ENCODE measurements at places on chromosomes 3 and 15. TPM values are rescaled to one million over a fixed set of nuclear protein-coding genes. Genes with fewer than 3 reads are reported as not detected.

- no peaks in the 10 kb centered on the region for H3K4me1 ChIP-seq
- no peaks in the 10 kb centered on the region for H3K36me3 ChIP-seq
- no peaks in the 10 kb centered on the region for H3K27me3 ChIP-seq
- DNase-seq, result no peak
- H3K4me3 ChIP-seq, result no peak overlapping the region
Observed at GRCh38 chr15:86610038-86610437, 530.4 kb downstream of the AGBL1 start.

The GOLGA8S gene
- total RNA-seq, result not detected

DNA sequence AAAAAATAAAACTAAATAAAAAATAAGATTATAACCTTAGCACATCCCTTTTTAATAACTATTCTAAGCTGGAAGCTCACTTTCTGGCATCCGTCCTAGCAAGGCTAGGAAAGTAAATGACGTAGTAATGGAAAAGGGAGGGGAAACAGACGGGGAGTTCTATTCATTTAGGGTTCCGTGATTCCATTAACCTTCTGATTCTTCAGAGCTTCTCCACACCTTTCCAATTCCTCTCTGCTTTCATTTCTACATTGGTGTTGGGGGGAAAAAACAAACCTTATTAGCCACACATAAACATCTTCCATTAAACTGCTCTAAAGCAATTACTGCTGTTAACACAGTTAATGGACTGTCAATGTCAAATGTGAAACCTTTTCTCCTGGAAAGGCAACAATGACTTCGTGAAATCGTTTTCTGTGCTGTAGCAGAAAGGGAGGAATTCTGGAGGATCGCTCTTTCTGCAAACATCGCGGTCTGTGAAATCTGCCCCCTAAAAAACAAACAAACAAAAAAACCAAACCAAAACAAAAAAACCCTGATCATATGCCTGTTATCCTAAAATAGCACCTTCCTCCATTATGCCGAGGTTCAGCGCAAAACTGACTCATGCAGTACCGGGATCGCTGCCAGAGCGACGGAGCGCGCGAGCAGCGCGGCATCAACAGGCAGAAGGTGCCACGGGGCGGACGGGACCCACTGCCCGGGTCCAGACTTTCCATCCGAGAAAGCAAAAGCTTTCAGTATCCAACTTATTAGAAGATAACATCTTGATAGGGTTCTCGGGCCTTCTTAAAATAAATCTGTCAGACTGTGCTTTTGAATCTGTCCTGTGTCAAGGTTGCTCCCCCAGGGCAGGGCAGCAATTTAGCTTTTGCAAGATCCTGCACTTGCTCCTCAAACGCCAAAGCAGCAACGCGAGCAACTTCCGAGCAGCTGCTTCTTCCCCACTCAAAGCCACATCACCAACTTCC lies 156.2 kb downstream of the FGF12 start:
- no peak overlapping the region for H3K27ac ChIP-seq
- no peak for DNase-seq
- no peaks in the 10 kb centered on the region for H3K36me3 ChIP-seq
- H3K4me1 ChIP-seq, result no peaks in the 10 kb centered on the region
- no peak overlapping the region for H3K4me3 ChIP-seq

The FAM81A gene
- 0.76 TPM for total RNA-seq

GRCh38 chr3:131535596-131535995 lies 32.8 kb upstream of the MRPL3 start:
- peak; percentile 41 for DNase-seq
- no peaks in the 10 kb centered on the region for H3K36me3 ChIP-seq
- no peak overlapping the region for H3K4me3 ChIP-seq
- H3K27me3 ChIP-seq, result 0 out of 2 replicates have a peak, but pooled peaks cover 3% of the 10 kb centered on the region

- H3K27me3 ChIP-seq, result no peaks in the 10 kb centered on the region
- no peak overlapping the region for H3K27ac ChIP-seq
- H3K4me3 ChIP-seq, result no peak overlapping the region
- H3K4me1 ChIP-seq, result peaks cover 15% of the 10 kb centered on the region
- no peak for DNase-seq
Observed at GRCh38 chr3:143333367-143333766, 213.8 kb downstream of the CHST2 start.

The CASR gene
- total RNA-seq, result not detected

DNA sequence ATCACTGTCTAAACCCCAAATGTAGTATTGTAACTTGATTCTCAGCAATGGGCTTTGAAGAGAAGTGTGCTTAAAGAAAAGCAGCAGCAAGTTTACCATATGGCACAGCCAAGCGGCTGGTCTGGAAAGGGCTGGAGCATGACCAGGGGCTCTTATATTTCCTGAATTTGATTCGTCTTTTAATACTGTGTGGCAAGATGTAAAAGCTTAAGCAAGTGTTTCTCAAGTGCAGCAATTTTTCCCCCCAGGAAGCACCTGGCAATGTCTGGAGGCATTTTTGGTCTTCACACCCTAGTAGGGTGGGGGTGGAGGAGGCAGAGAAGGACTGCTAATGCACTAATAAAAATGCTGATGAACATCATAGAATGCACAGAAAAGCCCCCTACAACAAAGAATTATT lies 397.9 kb downstream of the NTRK3 start:
- H3K4me3 ChIP-seq, result no peak overlapping the region
- H3K4me1 ChIP-seq, result no peaks in the 10 kb centered on the region
- H3K36me3 ChIP-seq, result no peaks in the 10 kb centered on the region
- no peak for DNase-seq

GRCh38 chr3:184361932-184362667 lies 590 bp downstream of the POLR2H start:
- peak overlapping the region; percentile 78 for H3K27ac ChIP-seq
- peak; percentile 87 for DNase-seq
- peak overlapping the region; percentile 74 for H3K4me3 ChIP-seq

DNA sequence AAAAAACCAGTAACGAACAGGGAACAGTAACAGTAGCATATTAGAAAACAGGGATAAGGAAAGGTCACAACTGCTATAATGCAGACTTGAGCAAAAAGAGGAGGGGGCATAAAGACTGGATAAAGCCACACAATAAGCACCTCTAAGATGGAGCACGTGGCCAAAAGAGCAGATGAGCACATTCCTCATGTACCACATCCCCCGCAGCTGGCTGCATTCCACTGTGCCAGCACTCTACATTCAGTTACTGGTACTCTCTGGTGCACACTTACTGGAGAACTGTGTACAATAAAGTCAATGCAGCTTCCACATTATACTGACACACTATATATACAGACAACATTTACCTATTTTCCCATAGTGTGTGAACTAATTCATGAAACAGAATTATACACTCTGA lies 64.7 kb downstream of the UBE3A start:
- no peak for DNase-seq
- no peaks in the 10 kb centered on the region for H3K27me3 ChIP-seq
- H3K36me3 ChIP-seq, result peaks cover 92% of the 10 kb centered on the region

- peaks cover 56% of the 10 kb centered on the region for H3K4me1 ChIP-seq
- H3K4me3 ChIP-seq, result no peak overlapping the region
- peak overlapping the region; percentile 76 for H3K27ac ChIP-seq
- peaks cover 27% of the 10 kb centered on the region for H3K36me3 ChIP-seq
- DNase-seq, result peak; percentile 85
- H3K27me3 ChIP-seq, result no peaks in the 10 kb centered on the region
Observed at GRCh38 chr3:16290007-16290826, 25.2 kb downstream of the OXNAD1 start.

DNA sequence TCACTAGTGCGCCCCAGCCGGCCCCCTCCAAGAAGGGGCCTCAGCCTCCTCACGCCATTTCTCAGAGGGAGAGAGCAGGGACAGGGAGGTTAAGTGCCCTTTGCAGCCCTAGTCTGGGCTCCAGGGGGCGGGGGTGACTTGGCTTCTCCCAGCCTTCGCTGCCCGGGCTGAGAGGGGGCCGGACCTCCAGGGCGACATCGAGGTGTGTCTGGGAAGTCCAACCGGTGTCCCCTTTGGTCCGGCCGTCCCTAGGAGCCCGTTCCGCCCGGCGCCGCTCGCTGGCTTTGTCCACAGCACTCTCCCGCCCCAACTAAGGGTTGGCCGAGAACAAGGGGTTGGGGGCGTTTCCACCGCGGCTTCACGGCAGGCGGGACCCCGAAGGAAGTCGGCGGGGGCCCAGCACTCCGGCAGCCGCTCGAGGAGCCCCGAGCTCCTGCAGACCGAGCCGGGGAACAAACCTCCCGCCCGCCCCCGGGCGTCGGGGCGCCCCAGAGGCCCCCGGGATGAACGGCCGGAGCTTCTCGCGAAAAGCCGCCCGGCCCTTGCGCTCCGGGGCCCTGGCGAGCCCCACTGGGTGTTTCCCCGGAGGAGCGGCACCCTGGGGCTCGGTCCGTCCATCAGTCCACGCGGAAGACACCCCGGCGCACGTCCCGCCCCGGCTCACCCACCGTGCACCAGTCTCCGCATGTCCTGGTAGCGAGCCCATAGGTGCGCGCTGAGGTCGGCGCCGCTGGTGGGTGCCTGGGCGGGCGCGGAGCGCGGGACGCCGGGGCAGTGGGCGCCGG lies 627 bp downstream of the NT5DC2 start:
- no peaks in the 10 kb centered on the region for H3K27me3 ChIP-seq
- H3K36me3 ChIP-seq, result no peaks in the 10 kb centered on the region
- H3K4me1 ChIP-seq, result peaks cover 34% of the 10 kb centered on the region
- DNase-seq, result peak; percentile 55

DNA sequence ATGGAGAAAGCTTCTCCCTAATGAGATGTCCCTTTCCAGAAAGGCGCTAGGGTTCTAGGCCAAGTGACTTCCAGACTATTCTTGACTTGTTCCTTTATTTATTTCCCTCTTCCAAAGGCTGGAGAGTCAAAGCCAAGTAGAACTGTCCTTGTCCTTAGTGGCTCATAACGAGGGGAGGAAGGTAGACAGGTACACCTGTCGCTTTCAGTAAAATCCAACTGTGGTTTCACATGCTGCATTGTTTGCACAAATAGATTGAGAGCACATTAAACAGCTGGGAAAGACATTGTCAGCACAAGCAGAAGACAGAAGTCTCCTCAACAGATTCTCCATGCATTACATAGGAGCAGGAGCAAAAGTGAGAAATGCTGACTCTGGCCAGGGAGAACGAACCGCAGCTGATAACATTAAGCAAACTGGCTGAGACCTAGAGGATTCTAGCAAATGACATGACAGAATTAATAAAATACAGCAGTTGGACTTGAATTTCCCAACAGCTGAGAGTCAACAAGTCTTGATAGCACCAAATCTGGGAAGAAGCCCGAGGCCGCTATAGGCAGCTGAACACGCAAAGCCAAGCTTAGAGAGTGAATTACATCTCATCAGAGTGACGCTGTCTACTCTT lies 227.7 kb downstream of the TLE3 start:
- no peak overlapping the region for H3K27ac ChIP-seq
- peaks cover 30% of the 10 kb centered on the region for H3K4me1 ChIP-seq
- no peak overlapping the region for H3K4me3 ChIP-seq

GRCh38 chr3:46222435-46223161 lies 14.5 kb upstream of the CCR1 start:
- DNase-seq, result no peak
- no peaks in the 10 kb centered on the region for H3K36me3 ChIP-seq
- no peak overlapping the region for H3K27ac ChIP-seq
- H3K4me1 ChIP-seq, result peaks cover 16% of the 10 kb centered on the region

- H3K4me1 ChIP-seq, result no peaks in the 10 kb centered on the region
- no peaks in the 10 kb centered on the region for H3K27me3 ChIP-seq
- no peaks in the 10 kb centered on the region for H3K36me3 ChIP-seq
Observed at GRCh38 chr3:153343988-153344782, 182.2 kb downstream of the RAP2B start.

DNA sequence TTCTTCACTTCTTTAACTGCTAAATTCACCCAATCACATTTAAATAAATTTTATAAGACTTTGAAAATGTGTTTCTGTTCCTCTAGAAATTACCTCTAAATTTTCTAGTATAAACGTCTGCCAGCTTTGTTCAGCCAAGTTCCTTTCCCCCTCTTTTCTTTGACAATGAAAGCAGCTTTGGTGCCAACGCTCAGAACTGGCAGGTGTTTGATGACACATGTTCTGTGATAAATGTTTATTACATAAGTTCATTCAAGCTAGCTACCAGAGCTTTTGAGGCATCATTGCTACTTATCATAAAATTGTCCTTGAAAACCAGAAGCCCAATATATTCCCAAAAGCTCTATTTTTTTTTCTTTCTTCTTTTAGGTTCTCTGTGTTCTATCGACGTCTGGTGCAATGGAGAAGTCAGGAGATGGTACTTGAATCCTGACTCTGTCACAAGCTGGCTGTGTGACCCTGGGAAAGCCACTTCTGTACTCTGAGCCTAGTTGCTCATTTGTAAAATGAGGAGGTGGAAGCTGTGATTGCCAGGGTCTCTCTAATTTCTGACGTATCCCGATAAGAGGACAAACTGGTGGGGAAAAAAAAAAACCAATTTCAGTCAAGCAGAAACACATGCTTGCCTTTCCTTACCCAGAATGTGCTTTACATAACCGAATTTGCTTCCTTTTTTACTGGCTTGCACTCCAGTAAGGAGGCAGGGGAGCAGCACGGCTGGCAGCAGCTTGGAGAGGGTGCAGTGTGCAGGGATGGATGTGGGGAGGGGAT lies 187.1 kb upstream of the LPP start:
- no peaks in the 10 kb centered on the region for H3K36me3 ChIP-seq
- H3K4me1 ChIP-seq, result peaks cover 99% of the 10 kb centered on the region
- H3K4me3 ChIP-seq, result no peak overlapping the region
- H3K27ac ChIP-seq, result peak overlapping the region; percentile 97
- H3K27me3 ChIP-seq, result no peaks in the 10 kb centered on the region

- no peaks in the 10 kb centered on the region for H3K36me3 ChIP-seq
- H3K4me3 ChIP-seq, result no peak overlapping the region
- no peaks in the 10 kb centered on the region for H3K4me1 ChIP-seq
Observed at GRCh38 chr3:38323060-38323459, 23.5 kb upstream of the XYLB start.

GRCh38 chr3:102078401-102078800 lies 229.1 kb downstream of the NFKBIZ start:
- H3K36me3 ChIP-seq, result no peaks in the 10 kb centered on the region
- no peak overlapping the region for H3K27ac ChIP-seq
- H3K27me3 ChIP-seq, result no peaks in the 10 kb centered on the region
- DNase-seq, result no peak

DNA sequence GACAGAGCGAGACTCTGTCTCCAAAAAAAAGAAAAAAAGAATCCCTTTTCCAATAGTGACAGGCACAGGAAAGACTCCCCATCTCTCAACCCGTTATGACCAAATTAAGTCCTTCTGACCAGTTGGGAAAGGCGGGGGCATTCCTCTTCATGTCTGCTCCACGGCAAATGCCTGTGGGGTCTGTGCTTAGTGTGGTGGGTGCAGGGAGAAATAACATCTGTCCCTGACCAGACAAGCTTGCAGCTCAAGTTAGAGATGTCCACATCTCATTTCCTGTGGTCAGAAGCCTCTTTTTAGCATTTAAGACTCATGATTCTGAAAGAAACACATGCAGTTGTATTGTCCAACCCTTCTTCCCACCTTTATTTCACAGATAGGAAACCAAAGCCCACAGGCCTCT lies 16.2 kb downstream of the PLA1A start:
- H3K4me1 ChIP-seq, result no peaks in the 10 kb centered on the region
- DNase-seq, result no peak
- no peaks in the 10 kb centered on the region for H3K36me3 ChIP-seq
- no peaks in the 10 kb centered on the region for H3K27me3 ChIP-seq

The ULK4 gene
- 8.8 TPM for total RNA-seq

The TRIM69 gene
- total RNA-seq, result 26.0 TPM

GRCh38 chr3:184384342-184384741 lies 4.5 kb downstream of the CHRD start:
- H3K27ac ChIP-seq, result no peak overlapping the region
- no peak overlapping the region for H3K4me3 ChIP-seq
- DNase-seq, result no peak
- H3K36me3 ChIP-seq, result 0 out of 2 replicates have a peak, but pooled peaks cover 4% of the 10 kb centered on the region

GRCh38 chr15:34855893-34856292 lies 60.5 kb upstream of the ACTC1 start:
- peaks cover 33% of the 10 kb centered on the region for H3K4me1 ChIP-seq
- no peak for DNase-seq
- no peak overlapping the region for H3K27ac ChIP-seq
- no peaks in the 10 kb centered on the region for H3K27me3 ChIP-seq
- peaks cover 51% of the 10 kb centered on the region for H3K36me3 ChIP-seq
